ENCODE measurements at places on chromosomes 5 and 9. TPM values are rescaled to one million over a fixed set of nuclear protein-coding genes. Genes with fewer than 3 reads are reported as not detected.

OTP gene
- 1.1 TPM for total RNA-seq

SLC45A2 gene
- 0.77 TPM for total RNA-seq

SLC36A2 gene
- total RNA-seq: not detected

INSL4 gene
- total RNA-seq: not detected

TSSK1B gene
- 0.24 TPM for total RNA-seq

PELO gene
- 8.5 TPM for total RNA-seq

TAF11L5 gene
- total RNA-seq: 2.3 TPM

ALDH1A1 gene
- not detected for total RNA-seq

SPINK7 gene
- 1.1 TPM for total RNA-seq

Measured in motor neuron (in vitro differentiated cells).